ENCODE measurements at places on chromosomes 2 and 18.

DNA sequence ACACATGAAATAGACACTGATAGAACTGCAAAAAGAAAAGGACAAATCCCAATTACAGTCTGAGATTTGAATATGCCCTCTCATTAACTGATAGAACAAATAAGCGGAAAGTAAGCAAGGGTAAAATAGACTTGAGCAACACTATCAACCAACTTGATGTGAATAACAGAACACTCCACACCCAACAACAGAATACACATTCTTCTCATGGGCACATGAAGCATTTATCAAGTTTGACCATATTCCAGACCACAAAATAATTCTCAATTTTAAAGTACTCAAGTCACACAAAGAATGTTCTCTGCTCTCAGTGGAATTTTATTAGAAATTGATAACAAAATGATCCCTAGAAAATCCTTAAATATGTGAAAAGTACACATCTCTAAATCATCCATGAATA is 19.0 kb downstream of the ETAA1 start:
- no peak for DNase-seq

DNA sequence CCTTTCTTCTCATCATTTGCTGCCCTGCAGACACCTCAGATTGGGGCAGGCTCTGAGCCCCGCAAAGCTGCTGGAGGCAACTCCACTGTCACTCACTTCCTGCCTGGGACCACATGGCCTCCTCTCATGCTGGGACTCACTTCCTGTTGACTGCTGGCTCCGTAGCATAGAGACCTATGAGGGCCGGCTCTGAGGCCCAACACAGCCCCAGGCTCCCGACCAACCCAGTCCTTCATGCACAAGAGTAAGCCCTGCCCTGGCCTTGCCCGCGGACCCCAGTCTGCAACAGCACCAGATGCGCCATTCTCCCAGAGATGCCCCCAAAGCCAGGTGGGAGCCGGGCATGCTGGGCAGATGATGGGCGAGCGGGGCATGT is 55.7 kb downstream of the DNMT3A start:
- DNase-seq, result peak; percentile 54

DNA sequence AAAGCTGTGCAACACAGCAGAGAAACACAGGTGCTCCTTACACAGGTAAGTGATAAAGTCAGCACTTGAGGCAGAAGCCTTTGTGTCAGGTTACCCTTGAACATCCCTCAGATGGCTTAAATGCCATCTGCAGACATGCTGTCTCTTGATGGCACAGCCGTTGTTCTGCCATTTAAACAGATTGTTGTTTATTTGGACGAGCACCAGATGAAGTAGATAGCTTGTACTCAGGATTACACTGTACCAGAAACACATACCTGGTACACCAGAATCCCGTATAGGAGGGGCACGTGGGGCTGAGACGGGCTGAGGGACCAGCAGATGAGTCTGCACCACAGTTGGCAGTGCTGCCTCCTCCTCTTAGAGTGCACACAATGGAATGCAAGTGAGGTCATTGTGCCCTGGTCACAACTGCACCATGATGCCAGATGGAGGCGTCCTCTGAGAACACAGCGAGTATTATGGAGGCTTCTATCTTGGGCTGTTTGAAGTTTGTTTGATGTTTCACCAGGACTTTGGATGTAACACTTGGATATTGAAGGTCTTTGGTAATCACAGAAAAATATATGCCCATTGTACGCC is 143.0 kb downstream of the TANC1 start:
- DNase-seq, result no peak

GRCh38 chr2:62713837-62714236 is 8.3 kb downstream of the EHBP1 start:
- no peak for DNase-seq

- DNase-seq, result no peak
Measured at GRCh38 chr2:199458806-199459285, 1.1 kb upstream of the SATB2 start.

- DNase-seq, result no peak
Measured at GRCh38 chr18:8695932-8696517, 9.3 kb upstream of the MTCL1 start.

Measured in T follicular helper cell (primary cell).